ENCODE measurements at places on chromosomes 7 and 10.

DNA sequence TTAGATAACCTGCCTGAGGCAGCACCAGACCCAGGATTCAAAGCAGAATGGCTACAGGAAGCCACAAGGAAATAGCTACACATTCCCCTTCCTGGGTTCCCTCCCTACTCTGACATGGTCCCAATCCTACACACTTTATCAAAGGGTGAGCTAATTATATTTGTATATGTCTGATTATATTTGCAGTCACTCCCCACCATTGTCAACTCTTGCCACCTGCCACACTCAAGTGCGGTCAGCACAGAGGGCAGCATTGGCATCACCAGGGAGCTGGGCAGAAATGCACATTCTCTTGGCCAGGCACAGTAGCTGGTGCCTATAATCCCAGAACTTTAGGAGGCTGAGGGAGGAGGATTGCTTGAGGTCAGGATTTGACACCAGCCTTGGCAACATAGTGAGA lies 114.1 kb upstream of the PDLIM1 start:
- no peak for DNase-seq

- DNase-seq: no peak
These were observed 88.3 kb upstream of the KIAA1217 start for GRCh38 chr10:24120646-24121045.

DNA sequence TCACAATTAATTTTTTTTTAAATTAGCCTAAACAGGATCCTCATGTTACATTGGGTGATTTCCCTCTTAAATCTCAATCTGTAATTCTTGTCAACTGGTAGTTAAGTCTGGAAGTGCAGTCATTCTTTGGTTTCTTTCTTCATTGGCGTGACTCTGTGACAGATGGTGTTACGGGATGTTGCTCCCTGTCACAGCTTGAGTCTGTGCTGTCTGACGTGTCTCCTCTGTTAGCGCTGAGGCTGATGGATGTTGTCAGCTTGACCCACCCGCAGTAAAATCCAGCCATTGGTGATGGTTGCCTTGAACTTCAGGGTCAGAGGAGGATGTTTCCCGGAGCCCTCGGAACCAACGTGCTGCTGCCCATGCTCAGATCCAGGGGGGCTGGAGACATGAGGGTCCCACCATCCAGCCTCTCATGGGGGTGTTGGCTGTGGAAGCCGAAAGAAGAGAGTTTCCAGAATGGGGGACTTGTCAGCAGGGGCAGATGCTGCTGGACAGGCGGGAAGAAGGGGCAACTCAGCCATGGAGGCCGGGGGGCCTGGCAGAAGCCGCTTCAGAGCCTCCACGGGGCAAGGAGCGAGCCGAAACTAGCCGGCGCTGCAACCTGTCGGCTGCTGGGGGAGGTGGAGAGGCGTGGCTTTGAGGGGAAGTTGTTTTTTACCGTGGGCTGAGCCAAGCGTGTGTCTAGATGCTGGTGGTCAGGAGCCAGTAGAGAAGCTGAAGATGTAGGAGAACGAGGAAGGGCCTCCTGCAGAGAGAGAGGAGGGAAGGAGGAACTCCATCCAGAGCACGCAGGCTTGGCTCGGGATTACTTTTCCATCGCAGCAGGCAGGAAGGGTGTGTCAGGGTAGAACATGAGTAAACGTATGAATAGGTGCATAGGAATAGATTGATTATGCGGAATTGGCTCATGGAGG lies 3.5 kb downstream of the SUN1 start:
- no peak for DNase-seq

DNA sequence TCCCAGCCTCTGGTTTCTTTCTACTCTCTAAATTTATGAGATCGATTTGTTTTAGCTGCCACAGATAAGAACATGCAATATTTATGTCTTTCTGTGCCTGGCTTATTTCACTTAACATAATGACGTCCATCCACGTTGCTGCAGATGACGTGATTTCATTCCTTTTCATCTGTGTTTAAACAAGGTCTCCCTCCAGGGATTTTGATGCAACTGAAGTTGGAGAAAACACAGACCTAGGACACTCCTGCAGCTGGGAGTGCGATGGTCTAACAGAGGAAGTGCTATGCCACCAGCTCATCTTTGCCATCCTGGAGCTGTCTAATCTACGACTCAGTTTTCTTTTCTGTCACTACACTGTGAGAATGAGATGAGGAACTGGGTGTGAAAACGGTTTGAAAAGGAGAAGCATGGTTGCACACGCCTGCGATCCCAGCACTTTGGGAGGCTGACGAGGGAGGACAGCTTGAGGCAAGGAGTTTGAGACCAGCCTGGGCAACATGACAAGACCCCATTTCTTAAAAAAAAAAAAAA lies 1.5 kb upstream of the KCTD7 start:
- DNase-seq: no peak

- DNase-seq: peak; percentile 89
These were observed 41.5 kb upstream of the NMT2 start for GRCh38 chr10:15209827-15210509.

- no peak for DNase-seq
These were observed 308.7 kb upstream of the BMPER start for GRCh38 chr7:33596686-33597085.

GRCh38 chr7:152850420-152850819 lies 90.9 kb downstream of the ACTR3B start:
- DNase-seq: no peak

- no peak for DNase-seq
These were observed 70.3 kb upstream of the DGKI start for GRCh38 chr7:137916980-137917645.

DNA sequence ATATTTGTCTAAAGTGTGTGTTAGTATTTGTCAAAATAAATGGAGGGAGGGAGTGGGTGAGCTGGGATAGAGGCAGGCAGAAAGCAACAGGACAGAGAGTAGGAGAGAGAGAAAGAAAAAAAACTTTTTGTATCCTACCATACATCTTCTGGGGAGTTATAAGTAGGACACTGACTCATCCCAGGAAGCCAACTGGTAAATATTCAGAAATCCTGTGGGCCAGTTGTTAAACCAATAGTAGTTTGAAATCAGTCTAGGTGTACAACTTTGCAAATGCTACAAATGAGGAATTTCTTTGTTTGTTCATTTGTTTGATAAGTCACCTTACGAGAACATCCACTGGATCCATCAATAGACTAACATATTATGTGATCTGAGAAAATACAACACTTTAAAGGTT lies 980.9 kb downstream of the GATA3 start:
- no peak for DNase-seq

DNA sequence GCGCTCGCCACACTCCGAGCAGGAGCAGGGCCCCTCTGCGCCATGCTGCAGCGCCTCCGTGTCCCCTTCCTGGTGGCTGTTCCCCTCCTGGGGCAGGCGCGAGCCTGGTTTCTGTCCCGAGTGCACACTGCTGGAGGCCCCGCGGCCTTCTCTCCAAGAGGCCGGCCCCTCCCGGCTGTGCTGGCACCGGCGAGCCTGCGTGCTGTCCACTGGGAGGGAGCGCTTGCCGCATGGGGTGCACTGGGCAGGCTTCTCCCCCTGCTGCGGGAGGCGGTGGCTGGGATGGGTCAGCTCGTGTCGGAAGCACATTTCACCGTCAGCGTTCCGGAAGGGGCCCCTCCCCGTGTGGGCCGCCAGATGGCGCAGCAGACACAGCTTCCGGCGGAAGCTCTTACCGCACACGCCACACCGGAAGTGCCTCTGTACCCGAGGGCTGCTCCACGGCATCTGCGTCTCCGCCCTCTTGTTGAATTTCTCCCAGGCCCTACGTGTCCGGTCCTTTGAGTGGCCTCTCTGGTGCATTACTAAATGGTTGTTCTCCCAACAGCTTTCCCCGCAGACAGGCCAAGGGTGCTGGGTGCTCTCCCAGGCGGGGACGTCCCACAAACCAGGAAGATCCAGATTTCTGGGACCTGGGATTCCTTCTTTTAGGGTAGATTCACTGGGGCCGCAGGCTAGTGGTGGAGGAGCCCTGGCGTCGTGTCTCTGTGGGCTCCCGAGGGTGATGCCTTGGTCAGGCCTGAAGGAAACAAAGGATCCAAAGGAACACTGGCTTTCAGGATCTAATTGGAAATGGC lies 18.7 kb downstream of the ZNF786 start:
- peak; percentile 56 for DNase-seq

Data from stimulated activated naive CD8-positive, alpha-beta T cell treated with anti-CD3 and anti-CD28 coated beads, Interleukin-15, Interleukin-2, amounts not matched to agents 100 U/mL and 50 U/mL, for 24 hours (primary cell).